ENCODE measurements at places on chromosomes 1 and 21.

DNA sequence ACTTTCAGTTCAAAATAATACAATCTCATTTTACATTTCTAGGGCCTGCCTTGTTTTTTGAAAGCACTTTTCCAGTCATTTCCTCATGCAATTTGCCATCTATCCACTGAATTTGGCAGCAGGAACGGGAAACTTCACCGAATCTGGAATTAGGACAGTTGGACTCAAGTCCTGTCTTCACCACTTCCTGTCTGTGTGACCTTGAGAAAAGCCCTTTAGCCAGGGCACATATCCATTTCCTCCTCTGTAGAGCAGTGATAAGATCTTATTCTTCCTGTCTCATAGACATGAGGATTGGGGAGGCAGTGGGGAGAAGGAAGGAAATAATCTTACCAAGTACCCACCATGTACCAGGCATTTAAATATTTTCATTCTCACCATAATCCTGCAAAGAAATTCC is 12.0 kb downstream of the VAV3 start:
- DNase-seq, result no peak

DNA sequence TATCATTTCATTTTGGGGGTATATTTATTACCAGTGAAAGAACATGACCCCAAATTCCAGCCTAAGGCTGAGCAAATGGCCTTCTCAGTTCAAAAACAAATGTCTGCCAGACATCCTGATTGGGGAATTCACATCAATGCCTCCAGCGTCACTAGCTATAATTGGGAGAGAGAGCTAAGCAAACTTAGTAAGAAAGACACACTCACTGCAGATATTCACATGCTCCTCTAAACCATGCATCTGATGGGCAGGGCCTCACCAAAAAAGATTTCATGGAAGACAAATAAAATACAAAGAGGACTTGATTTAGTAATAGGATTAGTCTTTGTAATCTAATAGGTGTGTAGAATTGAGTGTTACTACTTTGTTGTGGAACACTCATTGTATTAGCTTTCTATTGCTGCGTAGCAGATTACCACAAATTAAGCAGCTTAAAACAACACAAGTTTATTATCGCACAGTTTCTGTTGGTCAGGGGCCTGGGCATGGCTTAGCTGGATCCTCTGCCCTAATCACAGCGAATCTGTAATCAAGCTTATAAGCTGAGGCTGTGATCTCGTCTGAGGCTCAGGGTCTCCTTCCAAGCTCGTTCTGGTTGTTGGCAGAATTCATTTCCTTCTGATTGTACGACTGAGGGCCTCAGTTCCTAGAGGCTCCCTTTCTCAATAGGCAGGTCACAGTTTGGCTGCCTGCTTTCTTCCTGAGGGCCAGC is 243.0 kb downstream of the PBX1 start:
- DNase-seq, result no peak

GRCh38 chr1:59314776-59315528 is 18.1 kb downstream of the FGGY start:
- DNase-seq, result no peak

GRCh38 chr1:94741996-94742395 is 78.2 kb upstream of the SLC44A3 start:
- no peak for DNase-seq

DNA sequence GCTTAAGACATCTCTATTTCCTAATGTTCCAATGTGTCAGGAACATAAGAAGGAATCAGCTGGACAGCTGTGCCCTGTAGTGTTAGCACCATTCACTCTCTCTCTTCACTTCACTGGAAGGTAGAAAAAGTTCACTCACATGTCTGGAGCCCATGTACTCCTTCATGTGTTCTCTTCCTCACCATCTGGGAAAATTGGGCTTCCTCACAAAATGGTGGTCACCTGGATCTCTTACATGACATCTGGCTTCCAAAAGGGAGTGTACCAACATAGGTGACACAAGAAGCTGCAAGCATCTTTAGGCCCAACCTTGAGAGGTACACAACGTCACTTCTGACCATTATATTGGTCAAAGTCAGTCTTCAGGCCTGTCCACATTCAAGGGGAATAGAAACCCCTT is 882.6 kb downstream of the LTN1 start:
- no peak for DNase-seq

DNA sequence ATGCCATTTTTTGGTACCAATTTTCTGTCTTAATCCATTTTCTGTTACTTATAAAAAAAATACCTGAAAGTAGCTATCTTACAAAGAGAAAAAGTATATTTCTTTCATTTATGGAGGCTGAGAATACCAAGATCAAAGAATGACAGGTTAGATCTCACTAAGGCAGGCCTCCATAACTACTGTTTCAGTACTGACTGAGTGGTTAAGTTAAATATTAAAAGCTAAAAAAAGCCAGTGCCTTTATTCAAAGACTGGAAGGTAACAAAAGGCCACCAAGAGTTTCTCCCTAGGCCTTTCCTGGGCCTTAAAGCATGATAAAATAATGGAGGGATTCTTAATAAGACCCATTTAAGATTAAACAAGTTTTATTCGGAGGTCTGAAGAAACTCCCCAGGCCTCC is 687.7 kb upstream of the ADGRL4 start:
- DNase-seq, result no peak

DNA sequence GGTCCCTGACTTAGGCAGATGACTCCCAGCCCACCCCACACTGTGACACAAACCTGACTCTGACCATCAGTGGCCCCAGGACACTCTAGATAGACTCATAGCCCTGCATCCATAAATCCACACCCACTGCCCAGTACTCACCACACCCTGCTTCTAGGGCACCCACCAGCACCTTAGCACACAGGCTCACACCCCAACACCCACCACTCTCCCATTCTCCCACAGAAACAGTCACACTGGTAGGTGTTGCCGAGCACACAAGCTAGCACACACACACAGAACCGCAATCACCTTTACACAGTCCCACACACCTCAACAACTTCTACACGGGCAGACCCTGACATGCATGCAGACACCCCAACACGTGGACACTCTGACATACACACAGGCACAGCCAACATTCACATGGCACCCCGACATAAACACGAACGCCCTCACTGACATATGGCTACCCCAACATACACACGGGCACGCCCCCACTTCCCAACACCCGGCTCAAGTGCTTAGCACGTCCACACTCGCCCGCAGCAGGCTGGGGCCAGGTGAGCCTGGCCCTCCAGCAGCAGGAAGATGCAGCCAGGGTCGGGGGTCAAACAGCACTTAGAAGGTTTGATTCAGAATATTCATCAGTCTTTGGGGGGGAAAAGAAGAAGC is 105.5 kb upstream of the TARDBP start:
- DNase-seq, result no peak

DNA sequence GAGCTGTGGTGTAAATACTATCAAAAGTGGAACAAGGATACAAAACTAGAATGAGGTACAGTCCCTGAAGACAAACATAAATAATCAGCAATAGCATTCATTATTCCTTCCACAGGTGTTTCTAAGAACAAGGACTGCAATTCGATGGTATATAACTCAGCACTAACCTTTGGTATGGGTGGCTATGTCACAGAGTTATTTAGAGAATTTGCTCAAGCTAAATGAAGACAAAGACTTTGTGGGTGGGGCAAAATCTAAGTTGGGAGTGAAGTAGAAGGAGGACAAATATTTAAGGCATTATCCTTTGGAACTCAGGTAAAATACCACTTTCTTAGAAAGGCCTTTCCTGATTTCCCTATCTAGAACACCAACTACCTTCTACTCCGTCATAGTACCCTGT is 51.5 kb upstream of the CNN3 start:
- DNase-seq, result no peak

Measured in left ventricle myocardium superior (tissue), 1 donor.